ENCODE measurements at places on chromosomes 5 and 9.

DNA sequence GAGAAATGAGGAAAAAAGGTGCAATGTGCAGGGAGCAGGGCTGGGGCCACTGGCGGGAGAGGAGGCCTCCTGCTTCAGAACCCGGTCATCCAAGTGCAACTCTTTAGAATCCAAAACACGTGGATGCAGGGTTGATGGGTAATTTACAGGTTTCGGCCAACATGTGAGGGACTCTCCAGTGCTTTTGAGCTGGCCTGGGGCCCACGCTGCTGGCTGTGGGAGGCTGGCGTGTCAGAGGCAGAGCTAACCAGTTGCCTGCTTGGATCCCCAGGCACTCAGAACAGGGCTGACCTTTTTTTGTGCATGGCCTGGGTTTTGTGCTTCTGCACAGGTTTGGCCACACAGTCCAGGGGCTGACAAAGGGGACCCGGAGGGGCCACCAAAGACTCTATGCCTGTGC, 61.6 kb downstream of the GADD45G start:
- no peak for DNase-seq

- DNase-seq: no peak
Observed at GRCh38 chr5:56986626-56986947, 34.7 kb upstream of the MIER3 start.

DNA sequence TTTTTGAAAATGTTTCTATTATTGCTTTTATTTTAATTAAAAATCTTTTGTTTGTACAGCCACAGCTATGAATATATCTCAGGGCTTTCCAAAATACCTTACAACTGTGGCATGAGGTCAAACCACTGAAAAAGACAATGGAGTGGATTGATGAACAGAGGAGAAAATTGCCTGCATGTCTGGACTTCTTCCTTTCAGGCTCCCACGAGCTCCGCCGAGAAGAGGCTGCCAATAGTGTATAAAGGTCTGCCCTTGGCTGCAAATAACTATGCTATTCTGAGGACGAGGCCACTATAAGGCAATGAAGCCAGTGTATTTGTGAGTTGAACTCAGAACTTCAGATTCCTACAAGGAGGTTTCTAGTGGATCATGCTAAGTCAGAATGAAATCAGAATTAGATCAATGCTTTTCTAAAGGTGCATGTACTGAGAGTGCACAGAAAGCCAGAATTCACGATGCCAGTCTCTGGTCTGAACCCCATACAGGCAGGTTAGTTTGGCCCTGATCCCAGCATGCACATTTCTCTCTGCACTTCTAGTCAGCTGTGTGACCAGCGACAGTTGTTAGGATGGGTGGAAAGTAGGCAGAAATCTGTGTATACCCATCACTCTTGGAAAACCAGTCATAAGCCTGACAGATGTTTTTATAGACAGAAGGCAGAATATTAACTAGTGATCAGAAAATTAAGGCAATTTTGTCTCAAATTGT, 42.7 kb upstream of the PLPP1 start:
- DNase-seq: no peak

DNA sequence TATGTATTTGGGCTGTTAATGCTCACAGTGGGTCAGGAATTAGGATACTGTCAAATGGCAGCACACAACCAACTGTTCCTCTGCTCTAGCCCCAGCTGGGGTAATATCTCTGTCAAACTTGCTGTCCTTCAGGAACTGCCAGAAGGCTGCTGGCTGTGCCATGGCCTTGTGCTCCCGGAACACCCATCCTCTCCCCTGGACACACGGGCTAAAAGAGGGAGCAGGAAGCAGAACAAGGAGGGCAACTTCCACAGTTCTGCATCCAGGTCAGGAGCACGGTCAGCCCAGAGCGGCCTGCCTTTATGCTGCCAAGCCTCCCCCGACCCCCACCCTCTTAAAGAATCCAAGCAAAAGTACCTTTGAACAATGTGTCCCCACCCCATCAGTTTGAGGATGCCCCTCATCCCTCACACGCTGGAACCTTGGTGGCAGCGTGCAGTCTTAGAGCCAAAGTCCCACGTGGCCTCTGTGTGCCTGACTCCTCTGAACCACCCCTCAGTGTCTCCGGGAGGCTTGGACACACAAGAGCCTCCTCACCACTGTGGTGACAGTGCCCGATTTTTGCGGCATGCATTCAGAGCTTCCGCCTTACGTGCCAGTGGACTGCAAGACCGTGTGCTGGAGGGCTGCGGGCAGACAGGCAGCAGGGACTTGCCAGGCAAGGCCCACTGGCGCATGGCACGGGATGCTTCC, 60.8 kb downstream of the PSMB7 start:
- no peak for DNase-seq

- DNase-seq: no peak
Observed at GRCh38 chr5:169182797-169183196, 118.1 kb downstream of the SLIT3 start.
